ENCODE measurements at places on chromosomes 5 and 9.

- no peak for DNase-seq
Measured at GRCh38 chr9:137136261-137136880, 2.6 kb upstream of the GRIN1 start.

- DNase-seq = no peak
Measured at GRCh38 chr5:176446884-176447590, 1.1 kb upstream of the FAF2 start.

DNA sequence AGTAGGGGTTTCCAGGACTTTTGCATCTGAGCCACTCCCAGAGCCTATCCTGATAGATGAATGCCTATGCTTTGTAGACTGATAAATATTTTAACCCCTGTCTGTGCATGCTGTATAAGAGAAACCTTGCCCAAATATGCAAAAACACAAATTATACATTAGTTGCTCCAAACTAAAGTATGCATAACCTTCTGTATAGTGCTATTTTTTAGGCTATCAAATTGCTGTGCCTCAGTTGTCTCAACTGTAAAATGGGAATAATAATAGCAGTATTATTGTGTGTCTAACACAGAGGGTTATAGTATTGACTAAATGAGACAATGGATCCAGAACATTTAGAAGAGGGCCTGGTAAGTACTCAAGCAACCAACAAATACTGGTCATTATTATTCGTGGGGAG, 117.7 kb downstream of the LIFR start:
- DNase-seq = no peak

- DNase-seq = no peak
Measured at GRCh38 chr5:77117161-77117560, 30.1 kb upstream of the ZBED3 start.

DNA sequence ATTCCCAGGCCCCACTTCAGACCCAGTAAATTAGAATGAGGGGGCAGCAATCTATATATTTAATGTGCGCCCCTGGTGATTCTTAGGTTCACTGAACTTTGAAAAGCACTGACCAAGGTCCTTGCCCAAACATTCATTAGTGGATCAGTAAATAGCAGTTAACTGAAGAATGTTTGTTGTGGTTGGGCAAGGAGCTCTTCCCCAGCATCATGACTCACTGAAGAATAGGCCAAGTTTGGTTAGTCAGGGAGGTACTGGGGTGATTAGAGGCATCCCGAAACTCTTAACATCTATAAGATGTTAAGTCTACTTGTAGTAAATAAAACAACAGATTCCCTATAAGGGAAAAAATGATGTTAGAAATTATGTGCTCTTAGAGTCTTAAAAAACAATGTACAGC, 833 bp upstream of the MROH2B start:
- peak; percentile 42 for DNase-seq

Measured in LHCN-M2 (cell line).